WTC11 (cell line): ENCODE measurements at places on chromosomes 4 and X. TPM values are rescaled to one million over a fixed set of nuclear protein-coding genes. Genes with fewer than 3 reads are reported as not detected.

Gene ZIC3
- 75.3 to 78.0 TPM (median 77.9 TPM) in 3 replicates for total RNA-seq

Gene UGT2B10
- 0.16 to 0.17 TPM (median 0.16 TPM) in 3 replicates for total RNA-seq

Gene SLC4A4
- 1.1 to 1.5 TPM (median 1.2 TPM) in 3 replicates for total RNA-seq

Gene KDR
- total RNA-seq, result 80.8 to 88.7 TPM (median 87.2 TPM) in 3 replicates

Gene NALF2
- total RNA-seq, result 13.1 to 14.0 TPM (median 13.7 TPM) in 3 replicates

Gene SHOX
- 0.09 to 0.14 TPM in 2 of 3 replicates, not detected in the other for total RNA-seq

Gene FGF5
- total RNA-seq, result not detected in 3 replicates

DNA sequence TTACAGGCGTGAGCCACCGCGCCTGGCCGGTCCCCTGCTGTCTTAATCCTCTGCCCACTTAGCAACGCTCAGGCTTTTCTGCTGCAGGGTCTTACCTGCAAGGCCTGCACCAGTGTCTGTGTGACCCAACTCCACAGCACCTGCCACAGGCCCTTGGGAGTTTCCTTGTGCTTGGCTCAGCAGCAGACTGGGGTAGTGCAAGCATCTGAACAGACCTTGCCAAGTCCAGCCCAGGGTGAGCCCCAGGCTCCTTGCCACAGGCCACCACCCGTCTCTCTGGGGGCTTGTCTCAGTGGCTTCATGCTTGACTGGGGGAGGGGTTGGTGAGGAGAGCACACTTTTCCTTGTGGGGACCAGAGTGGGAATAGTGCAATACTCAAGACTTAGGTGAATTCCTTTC lies 87.0 kb downstream of the FAM193A start:
- H3K4me1 ChIP-seq, result peaks cover 43% of the 10 kb centered on the region
- H3K36me3 ChIP-seq, result peaks cover 14% of the 10 kb centered on the region
- H3K4me3 ChIP-seq, result no peak overlapping the region
- H3K27ac ChIP-seq, result peak overlapping the region; percentile 69

DNA sequence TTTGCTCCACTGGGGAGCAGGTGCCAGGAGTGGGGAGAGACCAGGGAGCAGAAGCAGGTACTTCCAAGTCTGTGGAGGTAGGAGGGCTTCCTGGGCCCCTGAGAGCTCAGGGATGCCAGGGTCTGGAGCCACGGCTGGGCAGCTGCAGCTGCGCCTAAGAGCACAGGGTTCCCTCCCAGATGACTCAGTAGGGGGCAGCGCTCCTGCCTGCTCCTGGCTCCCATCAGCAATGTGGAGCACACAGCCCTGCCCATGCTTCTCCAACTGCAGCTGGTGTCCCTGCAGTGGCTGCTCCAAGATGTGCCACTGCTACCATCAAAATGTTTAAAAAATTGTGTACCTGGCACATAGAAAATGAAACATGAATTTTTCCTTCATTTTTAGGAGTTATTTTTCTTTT lies 1028.2 kb downstream of the PCDH7 start:
- no peak overlapping the region for H3K4me3 ChIP-seq
- no peaks in the 10 kb centered on the region for H3K4me1 ChIP-seq
- no peak overlapping the region for H3K27ac ChIP-seq
- H3K36me3 ChIP-seq, result peaks cover 2% of the 10 kb centered on the region

DNA sequence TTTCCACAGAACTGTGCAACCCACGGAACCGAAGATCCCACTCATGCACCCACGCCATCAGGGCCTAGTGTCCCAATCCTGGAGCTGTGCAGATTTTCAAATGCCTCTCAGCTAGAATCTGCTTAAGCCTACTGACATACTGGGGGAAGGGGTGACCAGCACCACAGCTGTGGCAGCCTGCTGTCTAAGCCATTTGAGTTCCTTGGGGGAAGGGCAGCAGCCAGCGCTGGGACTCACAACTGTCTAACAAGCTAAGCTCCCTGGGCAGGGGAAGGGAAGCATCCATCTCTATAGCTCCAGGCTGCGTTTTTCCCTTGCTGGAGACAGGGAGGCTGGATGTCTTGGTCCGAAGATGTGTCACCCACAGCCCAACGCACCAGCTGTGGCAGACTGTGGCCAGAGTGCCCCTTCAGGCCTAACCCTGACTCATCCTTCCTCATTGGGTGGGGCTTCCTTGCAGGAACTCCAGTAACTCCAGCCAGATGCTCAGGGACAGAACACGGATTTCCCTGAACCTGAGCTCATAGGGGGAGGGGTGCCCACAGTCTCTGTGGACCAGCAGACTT lies 194.8 kb downstream of the CHRDL1 start:
- H3K4me3 ChIP-seq, result no peak overlapping the region
- peaks cover 9% of the 10 kb centered on the region for H3K27me3 ChIP-seq
- H3K36me3 ChIP-seq, result peaks cover 17% of the 10 kb centered on the region
- no peak for DNase-seq

DNA sequence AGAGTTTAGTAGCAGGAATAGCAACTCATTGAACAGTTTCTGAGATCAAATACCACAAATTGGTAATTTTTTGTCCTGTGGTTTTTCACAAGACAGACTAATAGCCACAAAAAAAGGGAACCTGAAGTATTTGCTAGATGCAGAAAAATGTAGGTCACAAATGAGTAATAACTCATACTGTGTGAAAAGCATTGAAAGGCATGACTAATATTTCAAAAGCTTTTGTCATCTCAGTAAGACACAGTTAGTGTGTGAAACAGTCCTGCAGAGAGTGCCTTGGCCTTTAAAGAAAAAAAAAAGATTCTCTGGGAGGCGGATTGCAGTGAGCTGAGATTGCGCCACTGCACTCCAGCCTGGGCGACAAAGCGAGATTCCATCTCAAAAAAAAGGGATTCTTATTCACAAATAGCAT lies 31.4 kb upstream of the SLC25A31 start:
- H3K4me1 ChIP-seq, result no peaks in the 10 kb centered on the region
- peaks cover 22% of the 10 kb centered on the region for H3K36me3 ChIP-seq
- no peak overlapping the region for H3K4me3 ChIP-seq
- H3K27ac ChIP-seq, result no peak overlapping the region

- H3K27me3 ChIP-seq, result no peaks in the 10 kb centered on the region; the same call in 1 of the 2 replicates
- no peak overlapping the region for H3K4me3 ChIP-seq
- H3K36me3 ChIP-seq, result no peaks in the 10 kb centered on the region
- DNase-seq, result no peak
Observed at GRCh38 chr4:18250564-18250963, 229.0 kb upstream of the LCORL start.

DNA sequence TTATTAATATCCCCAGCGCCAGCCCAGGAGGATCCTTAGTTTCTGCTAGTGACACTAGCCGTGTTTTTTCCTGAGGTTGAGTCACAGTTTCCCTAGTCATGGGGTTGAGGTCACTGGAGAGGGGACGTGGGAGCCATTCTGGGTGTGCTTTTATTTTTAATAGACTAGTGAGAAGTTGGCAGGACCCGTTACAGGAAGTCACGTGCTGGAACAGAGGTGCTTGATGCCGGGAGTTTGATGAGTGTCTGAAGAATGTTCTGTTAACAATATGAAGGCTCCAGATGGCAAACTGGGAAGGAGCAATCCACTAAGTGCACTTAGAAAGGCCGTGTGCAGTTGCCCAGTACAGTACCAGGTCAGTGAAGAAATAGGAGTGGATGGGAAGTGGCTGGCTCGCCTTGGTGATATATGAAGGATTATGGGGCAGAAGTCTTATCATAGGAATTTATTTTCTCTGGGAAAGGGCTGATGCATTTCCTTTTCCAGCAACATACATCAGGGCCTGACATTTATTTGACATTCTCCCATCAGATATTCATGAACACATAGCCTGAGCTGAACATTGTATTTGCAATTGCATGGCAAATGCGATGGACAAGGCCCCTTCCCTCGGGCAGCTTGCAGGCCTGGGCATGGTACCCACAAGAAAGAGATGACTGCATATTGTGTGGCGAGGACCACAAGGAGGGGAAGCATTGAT lies 291.8 kb downstream of the FBXW7 start:
- peaks cover 8% of the 10 kb centered on the region for H3K4me1 ChIP-seq
- no peaks in the 10 kb centered on the region for H3K27me3 ChIP-seq
- no peak for DNase-seq
- H3K4me3 ChIP-seq, result no peak overlapping the region
- H3K27ac ChIP-seq, result no peak overlapping the region

GRCh38 chr4:116499-116898 lies 7.8 kb upstream of the ZNF718 start:
- H3K27me3 ChIP-seq, result peaks cover 60% of the 10 kb centered on the region
- no peak for DNase-seq
- H3K36me3 ChIP-seq, result no peaks in the 10 kb centered on the region
- no peaks in the 10 kb centered on the region for H3K4me1 ChIP-seq

- no peak overlapping the region for H3K27ac ChIP-seq
- no peak overlapping the region for H3K4me3 ChIP-seq
- DNase-seq, result no peak
- H3K27me3 ChIP-seq, result peaks cover 51% of the 10 kb centered on the region
Observed at GRCh38 chr4:3877236-3877635, 111.1 kb downstream of the ADRA2C start.

DNA sequence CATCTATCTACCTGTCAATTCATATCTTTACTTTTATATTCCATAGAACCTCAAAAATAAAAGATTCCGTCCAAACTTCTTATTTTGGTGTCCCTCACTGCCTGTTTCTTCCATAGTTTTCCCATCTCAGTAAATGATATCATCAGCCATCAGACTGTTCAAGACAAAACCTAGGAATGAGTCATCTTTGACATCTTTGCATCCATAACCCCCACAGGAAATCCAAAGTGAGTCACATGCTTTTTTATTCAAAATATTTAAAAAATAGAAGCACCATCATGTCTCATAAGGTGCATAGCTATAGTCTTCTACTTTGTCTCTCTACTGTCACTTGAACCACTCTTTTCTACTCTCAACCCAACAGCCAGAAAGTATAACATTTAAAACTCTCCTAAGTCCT lies 29.9 kb upstream of the CXXC4 start:
- H3K4me1 ChIP-seq, result no peaks in the 10 kb centered on the region
- no peak for DNase-seq
- no peaks in the 10 kb centered on the region for H3K36me3 ChIP-seq
- no peak overlapping the region for H3K4me3 ChIP-seq
- no peak overlapping the region for H3K27ac ChIP-seq
- H3K27me3 ChIP-seq, result no peaks in the 10 kb centered on the region

- no peaks in the 10 kb centered on the region for H3K27me3 ChIP-seq
- DNase-seq, result no peak
- H3K36me3 ChIP-seq, result peaks cover 21% of the 10 kb centered on the region
- no peak overlapping the region for H3K27ac ChIP-seq
- H3K4me1 ChIP-seq, result peaks cover 3% of the 10 kb centered on the region; the same call in 1 of the 2 replicates
Observed at GRCh38 chr4:85798012-85798770, 323.2 kb downstream of the ARHGAP24 start.

GRCh38 chr4:151233600-151233999 lies 43.4 kb upstream of the PRSS48 start:
- H3K4me1 ChIP-seq, result no peaks in the 10 kb centered on the region
- DNase-seq, result no peak
- no peak overlapping the region for H3K27ac ChIP-seq
- H3K27me3 ChIP-seq, result no peaks in the 10 kb centered on the region

DNA sequence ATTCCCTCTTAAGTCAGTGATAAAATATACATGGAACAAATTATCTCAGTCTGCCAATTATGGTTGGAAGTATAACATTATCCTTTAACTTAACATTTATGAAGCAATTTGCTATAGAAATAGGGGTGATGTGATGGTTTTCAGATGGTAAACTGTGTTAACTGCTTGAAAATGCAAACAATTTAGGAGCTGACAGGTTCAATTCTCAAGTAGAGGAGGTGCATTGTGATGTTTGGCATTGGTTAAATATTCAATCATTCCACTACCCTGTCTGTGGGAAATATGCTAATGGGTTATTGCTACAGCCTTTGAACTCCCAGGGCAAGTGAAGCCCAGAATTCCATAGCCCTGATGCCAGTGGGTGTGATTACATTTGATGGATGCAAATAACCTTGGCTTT lies 243.4 kb upstream of the GK2 start:
- H3K4me3 ChIP-seq, result peak overlapping the region; percentile 42
- H3K36me3 ChIP-seq, result no peaks in the 10 kb centered on the region
